HS-27A (cell line): ENCODE measurements at places on chromosomes 6 and 20.

GRCh38 chr6:34940030-34940434 lies 51.0 kb downstream of the ANKS1A start:
- no peak for DNase-seq

GRCh38 chr20:9402141-9402540 lies 112.2 kb upstream of the LAMP5 start:
- no peak for DNase-seq

GRCh38 chr20:52972190-52972937 lies at the start of gene TSHZ2:
Gene TSHZ2 (plus strand): TSS chr20:52972358. CDS start chr20:52973294, 936 bp downstream.
- DNase-seq: no peak

GRCh38 chr6:71473926-71474325 lies 185.3 kb downstream of the OGFRL1 start:
- no peak for DNase-seq

- DNase-seq: no peak
These were observed 14.2 kb upstream of the CALHM5 start for GRCh38 chr6:116497113-116497676.

DNA sequence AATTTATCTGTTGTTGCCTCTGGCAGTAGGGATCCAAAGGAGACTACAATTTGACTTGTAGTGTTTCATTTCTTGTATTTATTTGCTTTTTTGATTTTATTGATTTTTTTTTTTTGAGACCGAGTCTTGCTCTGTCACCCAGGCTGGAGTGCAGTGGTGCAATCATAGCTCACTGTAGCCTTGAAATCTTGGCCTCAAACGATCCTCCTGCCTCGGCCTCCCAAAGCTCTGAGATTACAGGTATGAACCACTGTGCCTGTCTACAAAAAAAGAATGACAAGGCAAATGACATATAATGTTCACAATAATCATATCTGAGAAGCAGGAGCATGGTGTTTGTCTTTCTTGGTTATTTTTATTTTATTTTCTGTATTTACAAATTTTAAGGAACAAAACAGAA lies 117.6 kb upstream of the RNF24 start:
- no peak for DNase-seq
